ENCODE measurements at places on chromosomes 2 and 18.

GRCh38 chr2:222506230-222506935 lies 82.0 kb downstream of the SGPP2 start:
- no peak for DNase-seq

DNA sequence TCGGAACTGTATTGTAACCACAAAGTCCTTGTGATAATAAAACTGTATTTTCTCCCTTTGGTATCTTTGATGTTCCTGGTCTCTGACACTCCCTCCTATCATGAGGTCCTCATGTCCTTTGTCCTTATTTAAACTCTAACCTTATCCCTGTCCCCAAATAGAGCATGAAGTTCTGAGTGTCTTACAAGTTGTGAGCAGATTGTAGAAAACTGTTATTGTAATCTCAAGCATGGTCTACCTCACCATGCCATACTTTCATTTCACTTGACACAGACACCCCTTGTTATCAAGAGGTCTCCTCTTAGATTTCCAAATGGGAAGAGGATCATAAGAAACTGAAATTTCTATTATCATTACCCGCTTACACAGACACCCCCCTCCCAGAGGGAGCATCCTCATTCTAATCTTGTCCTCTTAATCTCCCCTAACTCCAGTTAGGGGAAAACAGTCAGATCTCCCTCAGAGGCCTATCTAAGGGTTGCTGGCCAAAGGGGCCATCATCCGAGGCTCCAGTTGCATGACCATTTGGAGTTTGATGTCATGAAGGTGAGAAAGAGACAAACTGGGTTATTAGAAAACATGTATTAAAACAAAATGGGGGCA lies 29.0 kb downstream of the MYO3B start:
- no peak for DNase-seq

- DNase-seq = no peak
Observed at GRCh38 chr18:23532848-23533247, 29.5 kb downstream of the RMC1 start.

- DNase-seq = no peak
Observed at GRCh38 chr2:21633911-21634310, 510.1 kb downstream of the TDRD15 start.

- DNase-seq = no peak
Observed at GRCh38 chr2:102129951-102130646, 12.4 kb upstream of the IL1R1 start.

DNA sequence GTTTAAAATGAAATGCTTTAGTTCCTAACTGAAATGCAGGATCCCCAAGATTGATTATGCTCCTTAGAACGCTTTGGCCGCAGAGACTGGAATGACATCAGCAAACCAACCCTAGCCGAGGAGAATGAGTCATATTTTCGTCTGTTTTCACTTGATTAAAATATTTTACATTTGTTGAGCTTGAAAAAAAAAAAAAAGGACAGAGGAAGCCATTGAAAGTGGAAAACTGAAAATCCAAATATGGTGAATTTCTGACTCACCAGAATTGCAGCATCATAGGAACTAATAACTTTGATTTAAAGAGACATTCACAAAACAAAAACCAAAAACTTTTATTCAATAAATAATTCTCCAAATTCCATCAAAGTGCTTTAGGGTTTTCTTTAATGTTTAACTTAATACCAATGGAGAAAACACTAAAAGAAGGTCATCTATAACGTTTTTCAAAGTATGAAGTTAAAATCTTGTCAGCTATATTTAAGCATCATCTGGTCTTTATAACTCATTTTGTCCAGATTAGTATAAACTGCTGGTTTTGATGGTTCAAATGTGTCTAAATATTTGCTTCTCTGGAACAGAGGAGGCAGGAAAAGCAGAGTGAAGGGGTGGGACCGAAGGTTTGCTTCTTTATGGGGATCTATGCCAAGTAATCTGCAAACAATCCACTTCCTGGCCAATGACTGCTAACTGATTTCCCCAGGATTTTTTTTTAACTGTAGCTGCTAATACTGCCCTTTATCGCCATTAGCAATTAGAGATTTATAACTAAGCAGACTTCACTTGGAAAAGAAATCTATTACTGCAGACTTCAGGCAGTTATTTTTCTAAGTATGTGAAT lies 30.9 kb upstream of the COL5A2 start:
- no peak for DNase-seq

All from CD4-positive, alpha-beta T cell treated with Interleukin-10 for 1 hour (primary cell).